ENCODE measurements at places on chromosomes 4 and X.

DNA sequence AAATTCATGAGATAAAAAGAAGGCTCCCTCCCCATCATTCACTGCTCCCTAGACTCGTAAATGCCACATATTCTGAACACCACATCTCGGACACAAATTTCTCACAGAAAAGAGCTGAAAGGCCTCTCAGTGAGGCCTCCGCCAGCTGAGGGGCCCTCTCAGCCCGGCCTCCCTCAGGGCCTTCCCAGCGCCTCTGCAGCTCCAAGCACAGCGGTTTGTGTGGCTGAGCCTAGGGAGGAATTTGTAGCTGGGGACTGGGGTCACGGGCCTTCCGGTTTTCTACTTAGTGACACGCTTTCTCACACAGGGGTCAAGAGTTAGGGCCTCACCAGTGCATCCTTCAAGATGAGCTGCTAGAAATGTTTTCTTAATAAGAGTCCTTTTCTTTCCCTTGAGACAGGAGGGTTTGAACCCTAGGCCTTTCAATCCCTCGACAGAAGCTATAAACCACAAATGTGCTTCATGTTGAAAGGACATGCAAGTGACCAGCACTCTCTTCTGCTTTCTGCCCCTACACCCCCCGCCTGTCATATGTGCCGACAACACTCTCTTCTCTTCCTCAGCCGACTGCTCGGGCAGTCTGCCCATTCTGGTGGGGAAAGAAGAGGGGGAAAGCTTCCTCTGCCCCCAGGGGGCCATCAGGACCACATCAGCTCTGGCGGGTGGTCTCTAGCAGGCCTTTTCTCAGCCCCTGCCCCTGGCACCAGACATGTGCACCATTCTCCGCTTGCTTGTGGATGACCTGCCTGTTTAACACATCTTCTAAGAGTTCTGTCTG lies 104.9 kb downstream of the CHIC2 start:
- DNase-seq, result no peak

GRCh38 chr4:102298716-102299115 lies 46.6 kb downstream of the SLC39A8 start:
- DNase-seq, result no peak

DNA sequence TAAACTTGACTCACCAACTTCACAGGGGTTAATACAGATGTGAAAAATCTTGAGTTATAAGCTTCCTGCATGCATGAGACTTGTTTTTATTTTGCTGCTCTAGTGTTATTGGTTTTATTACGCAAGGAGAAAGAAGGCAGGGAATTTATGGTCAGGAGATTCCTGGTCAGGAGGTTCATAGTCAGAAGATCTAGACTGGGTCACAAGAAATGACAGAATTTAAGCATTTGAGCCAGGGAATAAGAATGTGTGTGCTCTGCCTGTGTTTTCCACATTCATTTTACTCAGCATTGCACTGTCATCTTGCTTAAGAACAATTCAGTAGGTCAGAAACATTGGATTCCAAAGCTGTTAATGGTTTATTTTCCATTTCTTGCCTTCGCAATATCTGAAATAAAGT lies 2522.1 kb downstream of the ARAP2 start:
- no peak for DNase-seq

GRCh38 chrX:135632353-135632752 lies 81.1 kb upstream of the CT45A1 start:
- no peak for DNase-seq

DNA sequence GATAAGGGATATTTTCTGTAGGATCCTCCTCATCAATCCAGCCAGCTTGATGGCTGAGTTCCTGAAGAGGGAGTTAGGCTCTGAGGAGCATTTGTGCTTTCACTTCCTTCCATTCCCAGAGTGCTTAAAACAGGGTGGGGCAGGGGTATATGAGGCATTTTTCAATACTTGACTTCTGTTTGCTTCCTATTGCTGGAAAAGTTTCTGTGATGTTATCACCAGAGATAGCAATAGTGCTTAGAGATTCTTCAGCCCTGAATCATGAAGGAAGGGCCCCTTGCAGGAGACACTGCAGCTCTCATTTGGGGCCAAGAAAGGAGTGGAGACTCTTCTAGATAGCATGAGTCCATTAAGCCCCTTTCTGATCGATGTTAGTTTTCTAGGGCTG lies 166.7 kb upstream of the RPS6KA3 start:
- DNase-seq, result no peak

DNA sequence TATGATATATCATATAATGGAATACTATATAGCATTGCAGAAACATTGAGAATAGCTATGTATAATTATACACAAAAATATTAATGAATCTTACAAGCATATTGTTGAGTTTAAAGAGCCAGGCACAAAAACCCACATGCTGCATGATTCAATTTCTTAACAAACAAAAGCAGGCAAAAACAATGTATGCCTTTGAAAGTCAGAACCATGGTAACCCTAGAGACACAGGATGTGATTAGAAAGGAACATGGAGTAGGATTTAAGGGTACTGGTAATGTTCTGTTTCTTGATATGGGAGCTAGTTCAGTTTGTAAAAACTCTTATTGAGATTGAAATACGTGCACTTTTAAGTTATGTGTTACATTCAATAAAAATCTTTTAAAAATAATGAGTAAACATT lies 21.5 kb downstream of the CXCL8 start:
- no peak for DNase-seq

DNA sequence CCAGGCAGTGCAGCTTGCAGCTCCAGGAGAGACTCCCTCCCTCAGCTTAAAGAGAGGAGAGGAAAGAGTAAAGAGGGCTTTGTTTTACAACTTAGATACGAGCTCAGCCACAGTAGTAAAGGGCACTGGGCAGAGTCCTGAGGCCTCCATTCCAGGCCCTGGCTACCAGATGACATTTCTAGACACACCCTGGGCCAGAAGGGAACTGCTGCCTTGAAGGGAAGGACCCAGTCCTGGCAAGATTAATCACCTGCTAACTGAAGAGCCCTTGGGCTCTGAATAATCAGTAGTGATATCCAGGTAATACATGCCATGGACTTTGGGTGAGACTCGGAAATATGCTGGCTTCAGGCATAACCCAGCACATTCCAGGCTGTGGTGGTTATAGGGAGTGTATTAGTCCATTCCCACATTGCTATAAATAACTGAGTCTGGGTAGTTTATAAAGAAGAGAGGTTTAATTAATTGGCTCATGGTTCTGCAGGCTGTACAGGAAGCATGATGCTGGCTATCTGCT lies 15.3 kb upstream of the SLC16A2 start:
- DNase-seq, result no peak

DNA sequence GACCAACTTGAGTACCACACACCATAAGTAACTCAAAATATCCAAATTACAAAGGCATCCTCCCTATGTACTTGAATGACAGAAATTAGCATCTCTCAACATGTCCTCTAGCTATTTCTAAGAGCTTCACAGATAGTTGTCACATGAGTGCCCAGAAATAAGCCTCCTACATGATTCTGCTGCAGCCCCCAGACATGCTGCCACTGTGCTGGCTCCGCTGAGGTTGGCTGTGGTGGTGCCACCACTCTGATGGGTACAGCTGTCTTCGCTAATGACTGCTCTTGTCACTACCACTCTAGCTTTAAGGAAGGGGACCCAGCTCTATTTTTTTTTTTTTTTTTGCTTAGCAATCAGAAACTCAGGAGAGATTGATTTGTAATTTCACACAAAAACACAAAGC lies 256.0 kb downstream of the GRXCR1 start:
- no peak for DNase-seq

DNA sequence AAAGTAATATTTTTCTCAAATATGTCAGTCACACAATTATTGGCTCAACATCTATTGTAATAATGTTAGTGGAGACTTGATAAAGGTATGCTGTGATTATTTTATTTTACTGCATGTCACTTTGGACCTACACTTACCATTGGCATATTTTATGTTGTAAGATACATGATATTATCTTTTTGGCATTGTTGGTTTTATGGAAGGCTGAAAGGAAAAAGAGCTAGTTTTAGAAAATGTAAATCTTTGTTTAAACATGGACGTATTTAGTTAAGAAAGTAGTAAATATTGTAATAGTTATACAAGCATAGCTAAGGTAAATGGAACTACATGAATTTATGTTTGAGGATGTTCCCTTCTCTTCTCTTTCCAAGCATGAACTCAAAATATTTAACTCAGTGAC lies 1399.3 kb downstream of the STIM2 start:
- no peak for DNase-seq

GRCh38 chr4:5009796-5010195 lies 9.5 kb downstream of the CYTL1 start:
- DNase-seq, result no peak

DNA sequence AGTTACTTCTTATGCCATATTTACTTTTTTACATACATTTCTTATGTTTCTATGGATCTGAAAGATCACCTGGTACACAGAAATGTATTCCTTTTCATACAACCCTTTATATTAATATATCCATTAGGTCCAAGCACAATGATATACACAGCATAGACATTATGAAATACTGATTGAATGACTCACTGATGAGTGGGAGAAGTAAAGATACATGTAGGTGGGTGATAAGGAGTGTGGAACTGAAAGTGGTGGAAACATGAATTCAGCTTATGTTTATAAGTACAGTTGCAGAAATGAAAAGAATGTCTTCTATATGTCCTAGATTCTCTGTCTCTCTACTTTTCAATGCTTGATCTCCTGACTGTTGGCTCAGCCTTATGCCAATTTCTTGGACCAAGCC lies 87.9 kb downstream of the YIPF7 start:
- no peak for DNase-seq

GRCh38 chrX:70301716-70302115 lies 11.8 kb downstream of the KIF4A start:
- DNase-seq, result no peak

GRCh38 chrX:55210931-55211677 lies 9.0 kb upstream of the PAGE5 start:
- DNase-seq, result no peak

GRCh38 chr4:14410516-14410915 lies 591.8 kb upstream of the CPEB2 start:
- DNase-seq, result no peak

DNA sequence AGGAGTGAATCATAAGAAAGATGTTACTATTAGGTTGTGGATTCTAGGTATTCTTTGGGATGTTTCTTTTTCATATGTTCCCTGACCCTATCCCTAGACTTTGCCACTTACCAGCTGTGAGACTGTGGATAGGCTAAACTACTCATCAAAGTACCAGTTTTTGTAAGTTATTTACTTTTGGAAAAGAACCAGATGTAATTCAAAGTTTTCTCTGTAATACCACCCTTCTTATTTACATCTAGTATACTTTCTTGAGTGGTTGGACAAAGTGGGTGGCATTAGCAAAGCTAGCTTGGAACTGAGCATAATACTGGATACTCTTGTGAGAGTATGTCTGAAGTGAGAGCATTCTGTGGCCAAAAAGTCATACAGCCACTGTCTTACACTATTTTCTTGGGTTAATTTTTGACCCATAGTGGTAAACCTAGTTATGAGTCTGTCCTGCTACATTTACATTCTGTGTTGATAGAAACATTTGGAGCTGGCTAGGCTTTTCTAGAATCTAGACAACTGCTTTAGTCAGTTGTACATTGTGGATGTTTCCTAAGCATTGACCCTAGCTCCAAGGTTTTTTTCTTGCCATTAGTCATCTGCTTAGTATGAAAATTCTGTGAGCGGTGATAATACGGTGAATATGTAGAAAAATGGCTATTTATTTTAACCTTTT lies 41.7 kb downstream of the KDM6A start:
- DNase-seq, result no peak

- no peak for DNase-seq
Observed at GRCh38 chr4:104352211-104352610, 142.5 kb downstream of the CXXC4 start.

- DNase-seq, result no peak
Observed at GRCh38 chrX:22139822-22140221, 107.7 kb downstream of the PHEX start.

- no peak for DNase-seq
Observed at GRCh38 chr4:53543561-53543960, 47.7 kb downstream of the LNX1 start.

- no peak for DNase-seq
Observed at GRCh38 chr4:22473268-22473667, 42.6 kb downstream of the ADGRA3 start.
